ENCODE measurements at places on chromosomes 11 and 22.

DNA sequence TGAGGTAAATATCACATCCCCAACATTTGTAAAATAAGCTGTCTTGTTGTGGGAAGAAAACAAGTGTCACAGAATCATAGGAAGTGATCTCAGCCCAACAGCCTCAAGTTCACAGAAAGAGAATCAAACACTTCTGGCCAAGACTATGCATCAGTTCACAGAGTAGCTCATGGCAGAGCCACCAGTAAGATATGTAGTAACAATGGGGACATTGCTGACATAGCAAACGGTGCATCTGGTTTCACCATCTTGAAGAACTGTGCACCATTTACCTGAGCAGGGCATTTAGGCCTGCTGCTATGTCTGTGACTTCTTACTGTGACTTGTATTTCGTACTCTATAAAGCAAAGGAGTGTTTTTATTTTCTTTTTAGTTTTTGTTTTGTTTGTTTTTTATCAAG, 585.3 kb upstream of the FAT3 start:
- DNase-seq = no peak

GRCh38 chr11:102241026-102241425, 76.3 kb upstream of the BIRC3 start:
- DNase-seq = no peak

GRCh38 chr11:116539211-116539610, 233.6 kb downstream of the BUD13 start:
- no peak for DNase-seq

- no peak for DNase-seq
Observed at GRCh38 chr11:38721586-38722315, 2123.7 kb upstream of the RAG2 start.

DNA sequence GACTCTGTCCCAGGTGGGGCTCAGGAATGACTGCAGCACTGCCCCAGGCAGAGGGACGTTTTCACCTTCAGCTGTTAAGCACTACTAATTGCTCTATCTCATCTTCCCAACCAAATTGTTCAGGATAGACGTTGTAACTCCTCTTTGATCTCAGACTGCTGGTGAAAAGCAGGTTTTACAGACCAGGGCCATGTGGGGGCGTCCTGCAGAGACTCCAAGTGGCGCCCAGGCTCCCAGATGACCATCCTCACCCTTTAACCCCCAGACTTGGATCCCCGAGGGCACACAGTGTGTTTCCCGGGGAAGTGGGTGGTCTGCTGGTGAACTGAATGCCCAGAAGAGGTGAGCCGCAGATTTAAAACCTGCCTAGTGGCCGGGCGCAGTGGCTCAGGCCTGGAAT, 23.9 kb downstream of the FADD start:
- DNase-seq = no peak

DNA sequence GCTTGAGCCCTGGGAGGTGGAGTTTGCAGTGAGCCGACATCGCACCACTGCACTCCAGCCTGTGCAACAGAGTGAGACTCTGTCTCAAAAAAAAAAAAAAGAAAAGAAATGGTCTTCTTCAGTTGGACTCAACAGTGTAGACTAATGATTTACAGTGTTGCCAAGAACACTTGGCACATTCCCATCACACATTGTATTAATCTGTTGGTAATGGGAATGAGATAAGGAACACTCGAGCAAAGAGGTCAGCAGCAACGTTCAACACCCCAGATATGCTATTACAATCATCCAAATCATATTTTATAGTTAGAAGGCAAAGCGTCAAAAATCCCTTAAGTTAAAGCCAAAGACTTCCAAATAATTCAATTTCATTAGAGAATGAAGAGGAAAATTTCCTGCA, 14.5 kb downstream of the CDON start:
- no peak for DNase-seq

- DNase-seq = no peak
Observed at GRCh38 chr11:96008161-96008720, 84.3 kb upstream of the MTMR2 start.

Data from bone marrow (tissue), 2 donors.